Myocyte (in vitro differentiated cells): ENCODE measurements at places on chromosomes 3 and 15. TPM values are rescaled to one million over a fixed set of nuclear protein-coding genes. Genes with fewer than 3 reads are reported as not detected.

- no peak for DNase-seq
Measured at GRCh38 chr3:27714146-27714526, 8.0 kb downstream of the EOMES start.

- DNase-seq = no peak
Measured at GRCh38 chr3:55690726-55691125, 203.6 kb upstream of the WNT5A start.

GRCh38 chr3:1798711-1799405, 299.8 kb upstream of the CNTN4 start:
- DNase-seq = no peak

SERINC4 gene
- 0.10 TPM in 1 of 2 replicates, not detected in the other for total RNA-seq

SYNPR gene
- total RNA-seq = not detected in 2 replicates

ISY1 gene
- total RNA-seq = 29.9 and 39.4 TPM in 2 replicates

PLSCR5 gene
- not detected in 2 replicates for total RNA-seq

NANOGP8 gene
- total RNA-seq = 0.91 TPM in 1 of 2 replicates, not detected in the other
